H9 (cell line): ENCODE measurements at places on chromosomes 7 and 10.

GRCh38 chr7:51129527-51130472, 186.8 kb downstream of the COBL start:
- no peak for DNase-seq

- DNase-seq = no peak
Observed at GRCh38 chr7:7761340-7761973, 43.0 kb upstream of the RPA3 start.

DNA sequence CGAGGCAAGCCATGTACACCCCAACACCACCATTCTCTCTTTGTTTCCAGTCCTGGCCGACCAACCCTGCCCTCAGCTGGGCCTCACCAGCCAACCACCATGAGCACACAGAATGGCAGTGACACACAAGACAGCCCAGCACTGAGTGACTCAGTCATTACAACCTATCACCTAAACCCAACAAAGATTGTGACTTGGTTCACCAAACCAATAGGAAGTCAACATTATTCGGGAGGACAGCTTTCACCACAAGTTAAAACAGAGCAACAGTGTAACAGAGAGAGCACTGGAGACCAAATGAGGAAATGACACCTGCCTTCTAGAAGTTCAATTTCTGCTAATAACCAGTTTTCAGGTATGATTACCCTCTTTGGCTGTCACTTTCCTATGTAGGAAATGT, 72.1 kb downstream of the DNMBP start:
- no peak for DNase-seq

DNA sequence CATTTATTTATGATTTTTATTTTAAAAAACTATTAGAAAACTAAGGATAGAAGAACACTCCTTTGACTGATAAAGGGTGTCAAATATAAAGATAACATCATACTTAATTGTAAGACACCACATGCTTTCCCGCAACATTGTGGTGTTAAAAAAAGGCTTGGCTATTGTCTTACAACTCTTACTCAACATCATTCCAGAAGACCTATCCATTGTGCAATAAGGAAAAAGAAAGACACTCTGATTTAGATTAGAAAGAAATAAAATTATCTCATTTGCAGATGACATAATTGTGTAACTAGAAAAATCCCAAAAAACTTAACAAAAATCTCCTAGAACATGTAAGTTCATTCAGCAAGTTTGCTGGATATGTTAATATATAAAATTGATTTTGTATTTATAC, 296.7 kb upstream of the GNAI1 start:
- DNase-seq = no peak
